Stimulated activated CD4-positive, alpha-beta T cell treated with anti-CD3 and anti-CD28 coated beads, Interleukin-4, amount 100 ng/mL, for 1 hour (primary cell): ENCODE measurements at places on chromosomes 6 and 20.

DNA sequence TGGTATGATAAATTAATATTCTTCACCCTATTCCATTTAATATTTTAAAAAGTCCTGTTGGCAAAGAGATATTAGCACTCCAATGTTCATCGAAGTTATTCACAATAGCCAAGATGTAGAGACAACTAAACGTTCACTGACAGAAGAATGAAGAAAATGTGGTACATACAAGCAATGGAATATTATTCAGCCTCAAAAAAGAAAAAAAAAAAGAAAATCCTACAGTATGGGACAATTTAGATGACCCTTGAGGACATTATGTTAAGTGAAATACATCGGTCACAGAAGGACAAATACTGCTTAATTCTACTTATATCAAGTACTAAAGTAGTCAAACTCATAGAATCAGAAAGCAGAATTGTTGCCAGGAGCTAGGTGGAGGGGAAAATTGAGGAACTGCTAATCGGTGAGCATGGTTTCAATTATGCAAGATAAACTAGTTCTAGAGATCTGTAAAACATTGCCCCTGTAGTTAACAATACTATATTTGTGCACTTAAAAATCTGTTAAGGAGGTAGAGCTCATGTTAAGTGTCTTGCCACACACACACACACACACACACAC lies 4.7 kb downstream of the GCLC start:
- no peak for DNase-seq

DNA sequence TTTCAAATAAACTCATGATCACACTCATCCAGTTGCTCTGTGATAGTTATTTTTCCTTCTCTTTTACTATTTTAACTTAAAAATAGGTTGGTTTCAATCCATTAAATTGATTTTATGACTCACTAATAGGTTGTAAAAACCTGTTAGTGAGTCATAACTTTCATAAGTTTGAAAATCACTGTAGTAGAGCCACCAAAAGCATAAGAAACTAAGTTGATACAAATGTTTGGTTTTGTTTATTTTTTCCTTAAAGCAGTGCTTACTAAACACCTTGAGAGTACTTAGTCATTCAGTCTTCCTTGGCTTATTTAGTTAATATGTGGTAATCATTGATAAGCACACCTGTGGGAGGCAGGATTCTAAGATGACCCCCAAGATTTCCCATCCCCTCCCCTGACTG lies 312.1 kb upstream of the MAN1A1 start:
- DNase-seq: no peak

GRCh38 chr6:43368259-43369160 lies 937 bp downstream of the ZNF318 start:
- DNase-seq: peak; percentile 21

DNA sequence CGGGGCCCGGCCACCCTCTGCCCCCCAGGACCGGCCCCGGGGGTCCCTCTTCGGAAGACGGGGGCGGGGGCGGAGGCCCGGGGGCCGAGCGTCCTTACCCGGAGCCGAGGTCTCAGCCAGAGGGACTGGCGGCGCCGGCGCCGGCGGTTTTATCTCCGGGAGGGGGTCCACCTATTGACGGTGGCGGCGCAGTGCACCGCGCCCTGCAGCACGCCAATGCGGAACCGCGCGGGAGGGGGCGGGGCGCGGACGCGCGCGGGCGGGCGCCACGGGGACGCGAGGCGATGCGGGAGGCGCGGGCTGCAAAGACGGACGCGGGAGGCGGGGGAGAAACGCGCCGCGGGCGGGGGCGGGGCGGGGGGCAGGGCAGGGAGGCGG lies at the start of gene EEF1A2:
EEF1A2 (minus strand) TSS at position 124 of the 378 bp plus-strand sequence. CDS start 1,320 bp downstream, outside the sequence.
- DNase-seq: peak; percentile 55

- DNase-seq: no peak
Measured at GRCh38 chr6:155420492-155420891, 35.1 kb downstream of the NOX3 start.

GRCh38 chr6:38822963-38823362 lies 107.9 kb downstream of the DNAH8 start:
- no peak for DNase-seq

- no peak for DNase-seq
Measured at GRCh38 chr20:50027611-50028105, 44.9 kb downstream of the SNAI1 start.

- DNase-seq: no peak
Measured at GRCh38 chr6:63649847-63650265, 14.3 kb downstream of the PHF3 start.

DNA sequence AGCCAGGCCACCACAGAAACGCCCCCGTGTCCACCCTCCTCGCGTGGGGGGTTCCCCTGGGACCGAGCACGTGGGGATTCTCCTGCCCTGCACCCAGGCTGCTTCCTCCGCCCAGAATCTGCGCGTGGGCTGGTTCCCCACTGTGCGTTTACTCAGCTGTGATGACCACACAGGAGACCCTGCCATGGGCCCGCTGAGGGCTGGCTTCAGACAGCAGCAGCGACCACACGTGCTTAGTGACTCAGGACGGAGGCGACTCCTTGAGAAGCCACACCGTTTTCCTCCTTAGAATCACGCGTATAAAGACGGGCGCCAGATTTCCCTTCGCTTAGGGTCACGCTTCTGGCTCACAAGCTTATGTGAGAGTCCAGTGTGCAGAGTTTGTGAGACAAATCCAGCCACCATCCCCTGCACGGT lies 63.9 kb upstream of the PDE10A start:
- no peak for DNase-seq

GRCh38 chr20:37398750-37399621 lies 53.0 kb downstream of the SRC start:
- DNase-seq: no peak

GRCh38 chr20:53750827-53751619 lies 157.4 kb upstream of the ZNF217 start:
- DNase-seq: peak; percentile 12

DNA sequence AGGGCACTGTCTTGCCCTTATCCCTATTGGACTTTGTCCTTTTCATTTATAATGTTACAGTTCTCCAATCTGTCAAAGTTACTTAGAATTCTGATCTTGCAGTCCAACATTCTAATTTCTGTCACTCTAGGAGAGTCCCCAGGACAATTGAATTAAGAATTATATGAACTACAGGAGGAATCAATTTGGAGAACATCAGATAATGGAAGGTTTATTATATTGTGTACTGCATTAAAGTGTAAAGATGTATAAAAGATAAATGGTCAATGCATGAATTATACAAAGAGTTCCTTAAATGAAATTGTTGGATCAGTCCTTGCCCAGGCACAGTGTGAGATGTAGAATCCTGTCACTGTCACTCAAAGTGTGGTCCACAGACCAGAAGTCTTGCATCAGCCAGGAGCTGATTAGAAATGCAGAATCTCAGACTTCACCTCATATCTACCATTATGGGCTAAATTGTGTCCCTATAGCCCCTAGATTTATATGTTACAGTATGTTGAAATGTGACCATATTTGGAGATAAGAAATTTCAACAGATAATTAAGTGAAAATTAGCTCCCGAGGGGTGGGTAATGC lies 145.5 kb downstream of the BTBD3 start:
- no peak for DNase-seq
